ENCODE measurements at places on chromosomes 6 and 20.

GRCh38 chr6:66103354-66103753, 396.3 kb upstream of the EYS start:
- no peak for DNase-seq

- DNase-seq = peak; percentile 52
Measured at GRCh38 chr6:3751730-3752530, 417 bp upstream of the PXDC1 start.

- no peak for DNase-seq
Measured at GRCh38 chr6:111562246-111562645, 43.4 kb downstream of the TRAF3IP2 start.

DNA sequence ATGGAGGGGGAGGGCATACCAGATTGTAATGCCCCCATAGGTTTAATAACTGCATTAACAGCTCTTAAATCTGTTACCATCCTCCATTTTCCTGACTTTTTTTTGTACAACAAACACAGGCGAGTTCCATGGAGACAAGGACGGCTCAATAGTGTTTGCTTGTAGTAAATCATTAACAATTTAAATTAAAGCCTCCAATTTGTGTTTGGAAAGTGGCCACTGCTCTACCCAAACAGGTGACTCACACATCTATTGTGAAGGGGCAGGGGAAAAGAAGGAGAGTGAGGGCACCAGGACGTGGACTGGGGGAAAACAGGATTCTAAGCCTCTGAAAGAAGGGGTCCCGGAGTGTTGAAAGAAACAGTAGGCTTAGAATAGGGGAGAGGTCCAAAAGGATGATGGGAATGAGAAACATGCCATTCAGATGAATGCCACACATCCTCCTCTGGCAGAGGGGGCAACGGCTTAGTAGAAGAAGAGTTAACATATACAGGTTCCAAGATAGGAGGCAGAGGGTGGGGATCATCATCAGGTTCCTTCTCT, 6.9 kb downstream of the GLYATL3 start:
- no peak for DNase-seq

DNA sequence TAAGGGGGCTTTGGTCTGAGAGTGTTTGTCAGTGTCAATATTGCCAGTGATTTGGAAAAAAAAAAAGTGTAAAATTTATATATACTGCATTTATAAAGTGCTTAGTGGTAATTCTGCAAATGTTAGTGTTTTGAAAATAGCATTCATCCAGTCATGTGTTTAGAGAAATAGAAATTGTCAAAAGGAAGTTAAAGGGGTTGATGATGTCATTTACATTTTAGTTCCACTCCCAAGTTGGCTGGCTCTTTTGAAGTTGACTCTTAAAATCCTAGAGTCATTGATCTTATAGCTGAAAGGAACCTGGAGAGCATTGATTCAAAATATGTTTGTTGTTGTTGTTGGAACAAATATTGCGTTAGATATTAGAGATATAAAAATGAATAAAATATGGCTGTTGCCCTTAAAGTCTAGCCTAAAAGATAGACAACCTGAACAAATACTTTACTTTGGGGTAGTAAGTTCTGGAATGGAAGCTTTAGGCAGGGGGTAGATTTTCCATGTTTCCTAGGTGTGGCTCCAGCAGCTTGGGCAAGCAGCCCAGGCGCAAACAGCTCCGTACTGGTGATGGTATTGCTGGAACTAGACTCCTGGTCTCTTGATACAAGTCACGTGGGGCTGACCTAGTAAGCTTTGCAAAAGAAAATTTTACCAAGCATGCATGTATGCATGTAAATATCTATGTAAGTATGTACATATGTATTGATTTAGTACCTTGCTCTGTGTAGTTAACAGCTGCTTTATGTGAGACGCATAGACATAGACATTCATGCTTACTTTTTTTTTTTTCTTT, 46.3 kb downstream of the HIVEP1 start:
- no peak for DNase-seq

DNA sequence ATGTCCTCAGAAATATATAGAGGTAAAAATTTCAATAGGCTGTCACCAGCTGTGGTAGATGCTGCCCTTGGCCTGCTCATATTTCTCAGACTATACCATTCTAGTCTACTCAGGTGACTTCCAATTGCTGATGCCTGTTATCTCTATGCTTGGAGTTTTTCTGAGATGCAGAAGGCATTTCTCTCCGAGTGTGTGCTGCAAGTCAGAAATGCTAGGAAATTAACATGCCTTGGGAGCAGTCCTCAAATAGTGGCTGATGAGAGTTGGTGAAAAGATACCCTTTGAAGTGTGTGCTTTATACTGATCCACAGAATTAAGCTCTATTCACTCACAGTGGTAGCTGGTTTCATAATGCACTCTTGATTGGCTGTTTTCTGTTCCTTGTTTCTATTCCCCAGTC, 43.2 kb upstream of the PKIB start:
- DNase-seq = no peak

DNA sequence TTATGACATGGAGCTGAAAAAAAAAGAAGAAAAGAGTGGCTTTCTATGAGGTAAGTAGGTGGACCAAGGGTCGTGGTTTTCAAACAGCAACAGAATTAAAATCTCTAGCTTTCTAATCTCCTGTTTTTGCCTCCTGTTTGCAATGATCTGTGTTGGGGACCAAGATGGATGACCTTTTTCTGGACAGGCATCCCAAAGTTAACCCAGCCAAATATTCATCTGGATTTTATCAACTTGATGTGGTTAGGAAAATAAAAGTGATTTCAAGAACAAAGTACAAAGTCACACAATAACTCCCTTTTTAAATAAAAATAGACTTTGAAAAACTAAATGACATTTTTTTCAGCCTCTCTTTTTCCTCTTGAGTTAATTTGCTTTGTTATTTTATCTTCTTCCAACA, 282.1 kb upstream of the PRDM1 start:
- DNase-seq = no peak

DNA sequence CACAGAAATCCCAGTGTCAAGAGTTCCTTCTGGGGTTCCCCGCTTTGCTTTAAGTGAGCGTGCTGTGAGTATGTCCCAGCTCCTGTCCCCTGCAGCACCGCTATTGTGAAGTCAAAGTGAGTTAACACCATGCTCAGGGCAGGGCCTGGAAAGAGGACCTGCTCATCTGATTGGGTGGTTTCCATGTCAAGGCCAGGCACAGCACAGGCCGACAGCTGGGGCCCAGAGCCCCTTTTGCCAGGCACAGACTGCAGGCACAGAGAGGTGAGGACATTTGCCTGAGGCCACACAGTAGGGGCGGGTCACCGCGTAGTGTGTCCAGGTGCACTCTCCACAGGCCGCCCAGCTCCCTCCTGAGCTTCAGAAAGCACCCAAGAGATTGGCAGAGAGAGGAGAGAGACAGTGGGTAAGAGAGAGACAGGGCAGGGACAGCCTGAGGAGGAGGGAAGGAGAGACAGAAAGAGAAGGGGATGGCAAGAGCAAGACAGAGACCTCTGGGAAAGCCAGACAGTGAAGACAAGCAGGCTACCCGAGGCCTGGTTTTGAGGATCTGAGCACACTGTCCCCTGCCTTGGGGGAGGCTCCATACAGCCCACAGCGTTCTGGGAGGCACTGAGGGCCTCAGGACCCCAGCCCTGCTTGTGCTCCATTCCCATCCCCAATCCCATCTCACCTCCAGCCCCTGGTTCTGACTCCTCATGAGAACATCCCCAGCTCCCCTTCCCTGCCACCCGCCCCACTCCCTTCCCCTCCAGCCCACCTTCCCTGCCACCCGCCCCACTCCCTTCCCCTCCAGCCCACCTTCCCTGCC, 6.5 kb upstream of the BPIFB1 start:
- DNase-seq = no peak

DNA sequence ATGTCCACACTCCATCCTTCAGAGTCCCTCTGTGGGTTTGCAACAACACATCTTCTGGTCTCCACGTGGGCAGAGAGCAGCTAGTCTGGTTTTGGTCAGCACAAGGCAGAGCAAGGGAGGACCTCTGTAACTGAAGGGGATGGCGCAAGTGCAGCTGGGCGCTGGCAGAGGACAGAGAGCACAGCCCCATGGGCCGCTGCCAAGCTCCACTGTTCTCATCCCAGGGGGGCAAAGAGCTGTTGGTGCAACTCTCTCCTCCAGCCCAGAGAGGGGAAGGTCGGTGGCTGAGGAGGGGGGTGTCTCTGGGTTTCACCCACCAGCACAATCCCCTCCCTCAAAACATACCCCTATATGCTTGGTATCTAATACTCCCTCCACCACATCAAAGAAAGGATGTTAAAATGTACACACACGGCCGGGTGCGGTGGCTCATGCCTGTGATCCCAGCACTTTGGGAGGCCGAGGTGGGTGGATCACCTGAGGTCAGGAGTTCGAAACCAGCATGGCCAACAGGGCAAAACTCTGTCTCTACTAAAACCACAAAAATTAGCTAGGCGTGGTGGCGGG, 9.1 kb downstream of the ATP9A start:
- DNase-seq = no peak

- DNase-seq = no peak
Measured at GRCh38 chr20:44835661-44836221, 25.4 kb upstream of the RIMS4 start.

- no peak for DNase-seq
Measured at GRCh38 chr20:25278636-25279361, 30.9 kb downstream of the PYGB start.

DNA sequence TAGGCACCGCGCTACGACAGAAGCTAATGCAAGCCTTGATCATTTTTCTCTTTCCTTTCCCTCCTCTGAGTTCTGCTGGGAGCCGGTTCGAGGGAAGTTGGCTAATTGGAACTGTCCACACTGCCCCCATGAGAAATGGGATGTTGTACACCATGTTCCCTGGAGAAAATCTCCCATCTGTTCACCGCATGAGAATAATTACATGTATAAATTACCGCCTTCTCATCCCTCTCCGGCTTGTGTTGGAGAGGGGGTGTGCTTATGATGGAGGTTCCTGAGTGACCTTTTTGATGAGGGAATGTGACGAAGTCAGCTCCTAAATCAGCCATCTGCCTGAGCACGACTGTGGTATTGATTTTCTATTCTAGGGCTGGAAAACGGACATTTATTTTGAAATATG, 320.2 kb upstream of the SULF2 start:
- DNase-seq = no peak

- DNase-seq = no peak
Measured at GRCh38 chr6:48147051-48147450, 36.1 kb upstream of the PTCHD4 start.

GRCh38 chr6:137472641-137473137, 21.5 kb downstream of the OLIG3 start:
- DNase-seq = no peak

DNA sequence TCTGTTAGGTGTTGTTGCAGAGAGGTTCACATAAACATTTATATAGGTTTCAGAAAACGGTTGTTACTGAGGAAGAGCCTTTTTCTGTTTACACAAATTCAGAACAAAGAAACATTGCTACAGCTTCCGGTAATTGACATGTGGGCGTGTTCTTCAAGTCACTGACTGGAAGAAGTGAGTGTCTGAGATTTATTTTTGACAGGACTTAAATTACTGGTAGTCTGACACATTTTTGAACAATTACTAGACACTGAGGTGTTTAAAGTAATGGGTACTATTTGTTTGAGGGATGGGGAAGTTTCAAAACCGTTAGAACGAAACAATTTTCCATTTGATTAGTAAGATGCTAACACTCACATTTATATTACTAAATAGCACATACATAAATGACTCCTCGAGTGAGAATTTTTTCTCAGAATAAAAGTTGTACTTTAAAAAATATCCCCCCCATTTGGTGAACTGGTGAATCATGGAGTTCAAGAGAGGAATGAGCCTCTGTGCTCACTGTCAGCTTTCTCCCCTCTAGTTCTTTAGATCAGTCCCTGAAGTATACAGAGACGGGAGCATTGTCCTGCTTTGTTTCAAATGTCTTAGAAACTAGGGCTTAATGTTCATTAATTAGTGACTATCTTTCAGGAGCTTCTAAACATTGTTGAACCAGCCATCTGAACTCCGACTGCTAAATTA, 98.7 kb downstream of the TSHZ2 start:
- DNase-seq = no peak

GRCh38 chr6:50820869-50821264, 2.2 kb downstream of the TFAP2B start:
- DNase-seq = no peak

DNA sequence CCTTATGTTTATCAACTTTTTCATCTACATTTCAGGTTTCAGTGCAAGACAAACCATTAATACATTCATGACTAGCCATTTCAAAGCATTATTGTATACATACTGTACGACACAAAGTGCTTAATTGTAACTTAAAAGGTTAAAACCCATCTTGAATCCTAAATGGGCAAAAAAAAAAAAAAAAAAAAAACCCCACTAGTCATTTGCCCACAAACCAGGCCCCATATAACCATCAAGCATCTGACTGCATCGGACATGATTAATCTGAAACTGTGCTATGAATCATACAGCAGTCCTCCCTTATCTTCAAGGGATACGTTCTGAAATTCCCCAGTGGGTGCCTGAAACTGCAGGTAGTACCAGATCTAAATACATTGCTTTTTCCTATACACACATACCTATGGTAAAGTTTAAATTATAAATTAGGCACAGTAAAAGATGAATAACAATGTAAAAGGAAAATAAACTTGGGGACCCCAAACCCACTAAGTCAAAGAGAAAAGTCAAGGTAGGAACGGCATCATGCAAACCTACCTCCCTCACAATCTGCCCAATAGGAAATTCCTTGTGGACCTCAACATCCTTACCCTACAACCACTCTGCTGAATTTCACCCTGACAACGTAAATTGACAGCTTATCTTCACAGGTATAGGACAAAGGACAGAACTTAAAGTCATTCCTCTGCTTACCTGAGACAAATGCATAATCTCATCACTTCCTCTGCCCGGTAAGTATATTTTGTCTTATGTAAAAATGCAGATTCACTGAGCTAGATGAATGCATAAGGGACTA, 14.3 kb downstream of the B4GALT5 start:
- no peak for DNase-seq

GRCh38 chr6:106084106-106084988, 1.8 kb upstream of the PRDM1 start:
- DNase-seq = no peak

DNA sequence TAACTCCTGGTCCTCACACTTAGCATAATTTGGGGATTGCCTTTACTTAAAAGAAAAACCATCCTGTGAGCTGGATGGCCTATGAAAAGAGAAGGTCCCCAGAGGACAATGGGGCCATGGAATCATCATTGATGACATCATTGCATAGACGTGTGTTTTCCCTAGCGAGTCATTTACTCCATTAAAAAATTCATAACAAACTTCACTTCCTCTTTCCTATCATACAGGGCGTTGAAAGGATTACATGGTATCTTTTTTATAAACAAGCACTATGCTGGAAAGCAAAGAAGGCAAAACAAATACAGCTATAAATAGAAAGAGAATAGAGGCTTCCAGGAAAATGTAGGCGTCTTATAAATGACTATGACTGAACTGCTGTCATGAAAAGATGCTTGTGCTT, 11.3 kb upstream of the COL12A1 start:
- no peak for DNase-seq

- no peak for DNase-seq
Measured at GRCh38 chr6:107495971-107496370, 6.1 kb downstream of the SOBP start.

GRCh38 chr20:23225407-23226060, 125.1 kb upstream of the NXT1 start:
- DNase-seq = no peak

Data from CD8-positive, alpha-beta memory T cell (primary cell).